ENCODE measurements at places on chromosomes 16 and 17. TPM values are rescaled to one million over a fixed set of nuclear protein-coding genes. Genes with fewer than 3 reads are reported as not detected.

DNA sequence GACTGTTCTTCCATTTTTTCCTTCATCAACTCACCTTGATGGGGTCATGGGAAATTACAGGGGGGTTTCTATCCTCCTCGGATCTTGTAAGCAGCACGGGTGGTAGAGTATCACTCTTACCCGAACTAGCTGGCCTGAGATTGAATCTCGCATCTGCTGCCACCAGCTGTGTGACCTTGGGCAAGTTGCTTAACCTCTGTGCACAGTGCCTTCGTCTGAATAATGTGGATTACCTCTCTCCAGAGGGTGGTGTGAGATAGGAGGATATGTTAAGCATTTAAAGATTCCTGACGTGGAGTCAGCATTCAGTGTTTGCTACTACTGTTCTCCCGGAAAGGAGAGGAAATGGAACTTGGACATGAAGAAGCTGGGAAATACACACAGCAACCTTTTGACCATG lies 24.4 kb downstream of the LASP1 start:
- DNase-seq: no peak

The ZNF778 gene
- 8.9 TPM for total RNA-seq

DNA sequence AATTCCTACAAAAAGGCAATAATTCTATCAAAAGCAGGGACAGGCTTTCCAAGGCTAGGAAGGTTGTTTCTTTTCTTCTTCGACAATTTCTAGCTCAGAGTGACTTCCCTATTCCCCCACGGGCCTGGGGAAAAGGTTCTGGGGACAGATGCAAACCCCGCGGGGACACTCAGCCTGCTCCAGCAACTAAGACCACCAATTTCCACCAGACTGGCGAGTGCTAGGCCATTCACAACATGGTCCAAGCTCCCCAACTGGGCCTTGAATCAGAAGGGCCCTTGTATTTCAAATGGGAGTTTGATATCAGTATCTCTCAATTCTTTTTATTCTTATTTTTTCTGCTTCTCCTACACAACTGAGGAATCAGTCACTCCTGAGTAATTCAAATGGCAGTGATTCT lies 86.7 kb downstream of the USP31 start:
- DNase-seq: no peak

- DNase-seq: no peak
Observed at GRCh38 chr17:59688008-59688407, 19.2 kb downstream of the PTRH2 start.

DNA sequence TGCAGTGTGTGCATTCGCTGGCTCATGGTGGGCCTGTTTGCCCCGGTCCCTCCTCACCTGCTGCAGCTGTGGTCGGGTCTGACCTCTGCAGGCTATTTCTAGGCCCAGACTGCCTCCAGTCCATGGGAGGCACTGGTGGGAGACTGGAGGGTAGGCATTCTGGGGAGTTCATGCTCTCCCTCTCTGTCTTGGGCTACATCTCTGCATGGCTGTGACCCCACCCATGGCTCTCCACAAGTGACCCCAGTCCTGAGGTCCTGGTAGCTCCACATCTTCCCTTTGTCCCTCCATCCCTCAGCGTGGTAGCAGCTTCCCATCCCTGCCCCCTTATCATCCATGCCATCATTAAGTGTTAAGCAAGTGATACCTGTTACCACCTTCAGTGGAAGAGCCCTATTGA lies 107.8 kb upstream of the SEC14L1 start:
- no peak for DNase-seq

DNA sequence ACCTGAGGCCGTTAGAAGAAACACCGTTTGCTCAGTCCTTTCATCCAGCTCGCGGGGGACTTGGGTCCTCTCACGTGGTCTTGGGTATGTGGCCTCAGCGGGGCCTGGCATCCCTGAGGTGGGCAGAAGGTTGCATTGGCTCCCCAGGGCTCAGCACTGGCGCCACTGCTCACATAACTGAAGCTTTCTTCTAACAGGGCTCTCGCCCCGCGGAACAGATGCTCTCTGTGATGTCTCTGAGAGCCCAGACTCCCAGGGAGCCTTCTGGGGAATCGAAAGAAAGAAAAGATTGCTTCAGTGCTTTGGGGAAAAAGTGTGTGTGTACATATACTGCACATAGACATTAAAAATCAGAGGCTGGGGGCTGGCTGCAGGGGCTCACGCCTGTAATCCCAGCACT lies 10.1 kb downstream of the MGRN1 start:
- no peak for DNase-seq
